Panc1 (cell line): ENCODE measurements at places on chromosomes 11 and 22. TPM values are rescaled to one million over a fixed set of nuclear protein-coding genes. Genes with fewer than 3 reads are reported as not detected.

DNA sequence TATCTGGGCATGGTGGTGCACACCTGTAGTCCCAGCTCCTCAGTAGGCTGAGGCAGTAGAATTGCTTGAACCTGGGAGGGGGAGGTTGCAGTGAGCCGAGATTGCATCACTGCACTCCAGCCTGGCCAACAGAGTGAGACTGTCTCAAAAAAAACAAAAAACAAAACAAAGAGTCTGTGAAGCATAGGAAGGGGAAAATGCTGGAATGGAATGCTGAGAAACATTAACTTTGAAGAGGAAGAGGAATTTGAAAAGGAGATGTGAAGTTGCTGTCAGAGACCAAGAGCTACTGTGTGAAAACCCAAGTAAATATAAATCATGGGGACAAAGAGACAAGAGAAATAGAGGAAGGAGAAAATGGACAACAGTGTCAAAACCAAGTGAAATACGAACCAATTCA, 455.1 kb upstream of the ARHGAP42 start:
- no peak for DNase-seq

- no peak for DNase-seq
These were observed 80.3 kb upstream of the SLC22A12 start for GRCh38 chr11:64510759-64511158.

GRCh38 chr22:28268171-28268570, 349.1 kb upstream of the PITPNB start:
- DNase-seq: no peak

DNA sequence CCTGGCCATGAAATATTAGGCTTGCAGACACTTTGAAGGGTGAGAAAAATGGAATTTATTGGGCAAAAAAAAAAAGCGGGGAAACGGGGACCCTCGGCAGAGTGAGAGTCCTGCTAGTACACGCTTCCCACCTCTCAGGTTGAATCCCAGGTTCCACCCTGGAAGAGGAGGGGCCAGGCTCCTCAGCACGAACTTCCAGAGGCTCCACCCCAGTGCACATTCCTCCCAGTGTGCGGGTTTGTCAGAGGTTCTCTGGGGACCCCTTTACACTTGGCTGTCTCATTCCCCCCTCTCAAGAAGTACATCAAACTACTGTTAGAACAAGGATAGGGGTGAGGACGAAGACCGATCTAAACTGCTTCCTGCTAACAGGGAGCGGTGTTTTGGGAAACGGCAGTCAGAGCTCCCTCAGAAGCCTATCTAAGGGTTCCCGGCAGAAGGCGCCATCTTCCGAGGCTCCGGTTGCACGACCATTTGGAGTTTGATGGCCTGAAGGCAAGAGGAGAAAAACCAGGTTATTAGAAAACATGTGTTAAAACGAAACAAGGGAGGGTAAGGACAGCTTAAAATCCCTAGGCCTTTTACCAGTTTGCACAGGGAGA, 27.5 kb downstream of the FOLR3 start:
- no peak for DNase-seq

DNA sequence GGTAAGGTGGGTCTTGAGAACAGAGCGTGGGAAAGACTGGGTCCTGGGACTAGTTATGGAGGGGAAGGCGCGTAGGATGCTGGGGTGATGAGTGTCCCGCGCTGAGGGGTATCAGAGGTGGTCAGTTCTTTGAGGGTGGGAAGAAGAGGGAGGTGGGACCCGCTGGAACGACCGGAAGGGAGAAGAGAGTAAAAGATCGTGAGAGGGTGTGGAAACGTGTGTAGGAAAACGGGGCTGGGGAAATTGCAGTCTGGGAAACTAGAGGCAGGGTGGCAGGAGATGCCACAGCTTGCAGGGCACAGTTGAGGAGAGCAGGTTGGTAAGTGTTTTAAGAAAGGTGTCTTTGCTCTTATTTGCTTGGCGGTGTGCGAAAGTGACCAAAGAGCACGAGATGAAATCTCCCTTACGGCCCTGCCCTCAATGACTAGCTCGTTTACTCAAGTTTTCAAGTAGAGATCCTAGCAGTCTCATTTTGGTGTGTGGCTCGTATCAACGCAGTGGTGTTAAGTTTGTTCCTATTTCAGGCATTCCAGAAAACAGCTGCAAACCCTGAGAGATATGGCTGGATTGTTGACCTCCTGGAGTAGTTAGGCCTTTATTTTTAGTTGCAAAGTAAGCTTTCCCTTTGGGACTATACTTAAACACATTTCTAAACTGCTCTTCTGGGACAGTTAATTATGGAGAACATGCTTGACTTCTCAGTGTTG, 615 bp downstream of the STT3A start:
- peak; percentile 4 for DNase-seq

GRCh38 chr11:10778217-10778970, 27.3 kb downstream of the CTR9 start:
- no peak for DNase-seq

- DNase-seq: no peak
These were observed 17.2 kb downstream of the SLC5A4 start for GRCh38 chr22:32237906-32238305.

DNA sequence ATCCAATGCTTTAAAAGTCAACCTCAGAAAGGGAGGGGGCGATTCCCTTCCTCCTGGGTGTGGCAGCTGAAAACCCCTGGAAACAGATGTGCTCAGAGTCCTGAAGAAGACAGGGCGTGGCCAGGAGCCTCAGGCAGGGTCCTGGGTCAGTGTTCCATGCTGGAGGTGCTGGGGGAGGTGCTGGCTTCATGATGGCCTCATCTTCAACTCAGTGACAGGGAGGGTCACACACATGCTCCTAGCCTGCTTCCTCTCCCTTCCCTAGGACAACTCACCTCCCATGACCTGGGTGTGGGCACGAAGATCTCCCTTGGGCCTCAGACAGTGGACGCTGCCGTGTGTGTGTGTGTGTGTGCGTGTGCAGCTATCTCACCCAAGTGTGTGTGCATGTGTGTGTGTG, 245.6 kb upstream of the B3GAT1 start:
- DNase-seq: no peak

- no peak for DNase-seq
These were observed 10.8 kb upstream of the CCT8L2 start for GRCh38 chr22:16603448-16603768.

GRCh38 chr11:123381817-123382554, 48.1 kb upstream of the GRAMD1B start:
- no peak for DNase-seq

- DNase-seq: no peak
These were observed 7.7 kb upstream of the NEAT1 start for GRCh38 chr11:65414776-65415498.

DNA sequence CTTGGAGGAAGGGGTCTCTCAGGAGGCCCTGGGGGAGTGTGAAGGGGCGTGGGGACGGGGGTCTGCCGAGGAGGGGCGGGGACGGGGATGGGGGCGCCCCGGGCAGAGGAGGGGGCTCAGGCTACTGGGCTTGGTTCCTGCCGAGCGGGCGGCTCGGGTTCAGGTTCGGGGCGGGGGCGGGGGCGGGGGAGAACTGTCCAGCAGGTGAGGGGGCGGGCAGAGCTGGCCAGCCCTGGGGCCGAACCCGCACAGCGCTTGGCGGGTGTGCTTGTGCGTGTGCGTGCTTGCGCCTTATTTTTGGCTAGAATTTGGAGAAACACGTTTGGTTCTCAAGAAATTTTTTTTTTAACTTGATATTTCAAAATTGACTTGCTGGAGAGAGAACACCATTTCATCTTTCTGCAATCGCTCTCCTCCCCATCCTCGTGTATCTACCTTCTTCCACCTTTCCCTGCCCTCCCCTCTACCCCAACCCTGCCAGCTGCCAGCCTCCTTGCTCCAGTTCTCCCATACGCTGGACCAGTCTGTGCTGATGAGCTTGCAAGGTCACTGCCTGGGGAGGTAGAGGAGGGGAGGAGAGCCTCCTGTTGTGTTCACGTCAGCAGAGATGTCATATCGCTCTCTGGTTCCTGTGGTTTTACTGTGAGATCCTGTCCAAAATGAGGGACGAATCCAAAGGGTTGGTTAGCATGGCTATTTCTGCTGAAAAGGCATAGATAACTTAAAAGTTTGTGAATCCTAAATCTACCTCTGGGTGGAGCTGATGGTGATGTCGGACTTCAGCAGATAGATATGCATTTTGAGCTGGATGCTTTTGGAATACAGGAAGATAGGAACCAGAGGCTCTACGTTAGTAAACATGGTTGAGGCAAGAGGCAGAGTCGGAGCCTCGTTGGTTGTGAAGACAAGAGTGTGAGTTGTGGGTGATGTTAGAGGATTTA, 668 bp downstream of the MADD start:
- DNase-seq: no peak

GRCh38 chr11:114466742-114467141, 27.5 kb downstream of the REXO2 start:
- DNase-seq: no peak

DNA sequence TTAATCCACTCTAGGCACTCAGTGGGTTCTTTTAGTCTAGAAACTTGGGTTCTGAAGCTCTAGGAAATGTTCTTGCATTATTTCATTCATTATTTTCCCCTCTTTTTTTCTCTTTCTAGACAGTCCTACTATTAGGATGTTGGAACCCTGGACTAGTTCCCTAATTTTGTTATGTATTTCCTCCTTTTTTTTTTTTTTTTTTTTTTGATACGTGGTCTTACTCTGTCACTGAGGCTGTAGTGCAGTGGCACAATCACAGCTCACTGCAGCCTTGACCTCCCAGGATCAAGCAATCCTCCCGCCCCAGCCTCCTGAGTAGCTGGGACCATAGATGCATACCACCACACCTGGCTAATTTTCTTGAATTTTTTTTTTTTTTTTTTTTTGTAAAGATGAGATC, 9.4 kb downstream of the UPB1 start:
- DNase-seq: no peak

- no peak for DNase-seq
These were observed 56.1 kb upstream of the UBASH3B start for GRCh38 chr11:122599434-122599833.

GRCh38 chr11:114073828-114074381, 14.4 kb downstream of the ZBTB16 start:
- no peak for DNase-seq

AMOTL1 gene
- total RNA-seq: 16.0 TPM

SMC1B gene
- total RNA-seq: 0.10 TPM

CABP4 gene
- not detected for total RNA-seq

RPL27A gene
- total RNA-seq: 1,115 TPM

C11orf87 gene
- not detected for total RNA-seq

TIMP3 gene
- 0.67 TPM for total RNA-seq

BATF2 gene
- total RNA-seq: 1.6 TPM

MAJIN gene
- not detected for total RNA-seq

BIK gene
- 0.18 TPM for total RNA-seq
